Natural killer cell treated with Interleukin-12 subunit alpha and Interleukin-12 subunit beta and Interleukin-15 and Interleukin-18, amount 100 ng/mL, for 72 hours (primary cell): ENCODE measurements at places on chromosomes 5 and 9.

DNA sequence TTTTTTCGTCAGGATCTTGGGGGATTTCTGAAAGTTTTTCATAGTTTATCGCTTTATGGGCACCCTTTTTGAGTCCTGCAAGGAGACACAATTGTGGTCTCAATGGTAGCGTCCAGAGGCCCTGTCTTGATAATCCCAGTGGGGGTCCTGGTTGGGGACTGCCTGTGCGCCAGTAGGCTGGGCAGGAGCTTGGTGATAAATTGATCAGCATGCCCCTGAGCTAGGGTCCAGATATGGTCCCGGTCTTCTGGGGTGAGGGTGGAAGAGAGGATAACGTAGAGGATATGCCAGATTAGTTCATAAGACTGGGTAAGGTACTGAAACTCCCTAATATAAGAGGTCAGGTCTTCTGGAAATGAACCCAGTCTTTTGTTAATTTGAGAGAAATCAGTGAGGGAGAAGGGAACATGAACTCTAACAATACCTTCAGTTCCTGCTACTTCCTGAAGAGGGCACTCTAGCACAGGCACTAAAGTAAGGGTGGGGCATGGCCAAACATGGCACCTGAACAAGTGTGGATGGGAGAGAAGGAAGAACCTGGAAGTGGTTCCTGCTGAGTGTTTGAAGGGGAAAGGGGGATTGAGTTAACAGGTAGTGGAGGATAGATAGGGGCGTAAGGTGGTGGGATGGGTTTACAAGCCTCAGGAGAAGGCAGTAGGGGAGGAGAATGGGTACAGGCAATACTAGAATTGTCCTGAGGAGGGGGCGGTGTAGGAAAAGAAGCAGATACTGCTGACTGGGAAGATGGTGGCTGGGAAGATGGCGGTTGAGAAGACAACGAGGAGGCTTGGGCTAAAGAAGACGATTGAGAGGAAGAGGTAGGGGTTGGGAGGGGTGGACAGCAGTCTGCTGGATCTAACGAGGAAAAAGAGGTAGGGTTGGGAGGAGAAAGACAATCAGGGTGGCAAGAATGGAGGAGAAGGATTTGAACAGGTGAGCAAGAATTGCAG lies 33.8 kb upstream of the ANXA2R start:
- no peak for DNase-seq

GRCh38 chr9:27304521-27304920 lies 7.6 kb upstream of the EQTN start:
- no peak for DNase-seq

DNA sequence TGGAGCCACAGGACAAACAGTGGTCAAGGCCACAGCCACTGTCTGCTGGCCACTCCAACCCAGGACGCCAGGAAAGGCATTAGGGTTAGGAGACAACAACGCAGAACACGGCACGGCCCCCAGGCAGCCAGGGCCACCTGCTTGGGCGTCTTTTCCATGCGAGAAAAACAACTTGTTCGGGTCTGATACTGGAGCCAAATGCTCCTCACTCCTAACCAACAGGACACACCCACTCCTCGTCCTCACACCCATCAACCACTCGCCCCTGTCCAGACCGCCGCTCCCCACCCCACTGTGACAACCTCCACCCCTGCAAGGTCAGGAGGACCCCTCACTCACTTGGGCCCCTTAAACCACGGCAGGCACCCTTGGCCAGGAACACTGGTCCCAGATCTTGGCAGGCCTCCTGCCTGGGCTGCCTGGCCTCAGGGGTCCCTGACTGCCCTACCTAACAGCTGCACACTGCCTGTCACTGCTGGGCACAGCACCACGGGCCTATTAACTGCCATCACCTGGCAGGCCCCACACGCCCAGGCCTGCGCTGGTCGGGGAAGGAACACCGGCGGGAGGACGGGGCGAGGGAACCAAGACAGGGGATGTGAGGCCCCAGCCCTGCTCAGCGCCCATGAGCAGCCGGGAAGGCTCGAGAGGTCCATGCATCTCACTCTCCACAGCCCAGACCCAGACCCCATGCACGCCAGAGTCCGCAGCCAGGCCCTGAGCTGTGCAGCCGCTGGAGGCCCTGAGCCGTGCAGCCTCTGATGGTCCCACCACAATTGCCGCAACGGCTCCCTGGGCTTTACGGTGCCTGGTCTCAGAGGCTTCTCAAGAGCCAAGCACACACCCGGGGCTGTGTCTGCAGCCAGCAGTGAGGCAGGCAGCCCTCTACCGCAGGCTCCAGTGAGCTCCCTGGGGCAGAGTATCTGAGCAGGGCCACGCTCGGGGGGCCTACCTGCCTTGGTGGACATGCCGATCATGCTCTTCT lies 13.8 kb downstream of the CLPTM1L start:
- peak; percentile 54 for DNase-seq

- no peak for DNase-seq
These were observed 41.0 kb upstream of the HCN1 start for GRCh38 chr5:45737153-45737552.

DNA sequence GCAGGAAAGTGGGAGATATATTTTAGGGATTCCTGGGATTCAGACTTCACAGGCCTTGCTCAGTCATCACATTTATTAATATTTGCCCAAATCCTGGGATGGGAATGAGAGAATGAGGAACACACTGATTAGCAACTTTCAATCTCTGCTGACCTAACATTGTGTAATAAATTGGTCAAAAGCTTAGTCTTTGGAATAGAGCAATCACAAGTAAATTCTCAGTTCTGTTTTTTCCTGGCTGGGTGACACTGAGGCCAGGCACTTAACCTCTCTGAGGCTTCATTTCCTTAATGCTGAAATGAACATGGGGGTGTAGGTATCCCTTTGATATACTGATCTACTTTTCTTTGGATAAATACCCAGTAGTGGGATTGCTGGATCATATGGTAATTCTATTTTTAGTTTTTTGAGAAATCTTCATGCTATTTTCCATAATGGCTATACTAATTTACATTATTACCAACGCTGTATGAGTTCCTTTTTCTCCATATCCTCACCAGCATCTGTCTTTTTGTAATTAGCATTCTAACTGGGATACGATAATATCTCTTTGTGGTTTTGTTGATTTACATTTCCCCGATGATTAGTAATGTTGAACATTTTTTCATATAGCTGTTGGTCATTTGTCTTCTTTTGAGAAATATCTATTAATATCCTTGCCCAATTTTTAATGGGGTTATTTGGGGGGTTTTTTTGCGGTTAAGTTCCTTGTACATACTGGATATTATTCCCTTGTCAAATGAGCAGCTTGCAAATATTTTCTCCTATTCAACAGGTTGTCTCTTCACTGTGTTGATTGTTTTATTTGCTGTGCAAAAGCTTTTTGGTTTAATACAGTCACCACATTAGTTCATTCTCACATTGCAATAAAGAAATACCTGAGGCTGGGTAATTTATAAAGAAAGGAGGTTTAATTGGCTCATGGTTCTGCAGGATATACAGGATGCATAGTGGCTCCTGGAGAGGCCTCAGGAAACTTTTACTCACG lies 36.8 kb upstream of the NIPBL start:
- no peak for DNase-seq

- DNase-seq: no peak
These were observed 97.6 kb downstream of the BARX1 start for GRCh38 chr9:93857528-93857927.

DNA sequence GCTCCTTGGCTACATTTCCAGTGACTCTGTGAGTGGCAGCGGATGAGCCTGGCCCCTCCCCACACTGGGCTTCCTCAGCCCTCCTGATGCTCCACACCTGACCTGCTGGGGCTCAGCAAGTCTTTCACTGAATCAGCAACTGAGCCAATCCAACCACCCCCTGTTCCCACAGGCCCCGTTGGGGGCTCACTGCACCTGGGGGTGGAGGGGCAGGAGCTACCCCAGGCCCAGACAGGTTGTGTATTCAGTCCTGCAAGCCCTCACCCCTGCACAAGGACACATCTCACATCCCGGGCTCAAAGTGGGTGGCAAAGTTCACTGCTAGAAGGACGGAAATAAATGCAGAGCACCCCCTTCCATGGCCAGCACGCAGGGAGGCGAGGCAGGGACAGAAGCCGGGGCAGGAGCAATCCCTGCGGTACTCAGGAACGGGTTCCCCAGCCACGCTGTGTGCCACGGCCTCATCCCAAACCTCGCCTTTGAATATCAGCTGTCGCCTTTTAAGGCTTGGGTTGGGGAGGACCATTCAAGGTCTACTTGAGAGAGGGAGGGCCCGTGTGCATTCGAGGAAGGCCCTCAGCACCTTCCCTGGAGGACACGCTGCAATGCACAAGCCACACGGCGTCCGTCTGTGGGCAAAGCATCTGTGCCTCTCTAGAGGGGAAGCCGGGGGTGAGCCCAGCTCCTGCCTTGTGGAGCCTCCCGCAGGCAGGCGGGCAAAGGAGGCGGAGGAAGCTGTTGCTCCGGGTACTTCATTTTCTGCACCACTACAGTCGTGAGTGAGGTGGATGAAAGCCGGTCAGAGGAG lies 75.0 kb upstream of the SARDH start:
- DNase-seq: no peak

GRCh38 chr9:79164406-79164805 lies 407.4 kb upstream of the TLE4 start:
- DNase-seq: no peak

DNA sequence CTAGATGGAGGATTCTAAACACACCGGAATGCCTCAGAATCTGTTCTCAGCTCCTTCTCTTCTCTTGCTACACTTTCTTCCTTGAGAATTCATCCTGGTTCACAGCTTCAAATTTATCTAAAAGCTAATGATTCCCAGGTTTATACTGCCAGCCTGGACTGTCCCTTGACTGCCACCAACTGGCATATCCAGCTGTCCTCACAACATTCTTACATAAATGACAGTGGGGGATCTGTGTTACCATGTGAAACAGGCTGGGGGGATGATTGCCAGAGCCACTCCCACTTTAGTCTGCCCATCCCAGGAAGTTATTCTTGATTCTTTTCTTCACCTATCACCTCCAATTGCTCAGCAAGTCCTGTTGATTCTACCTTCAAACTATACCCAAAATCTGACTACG lies 27.2 kb upstream of the ZFR start:
- no peak for DNase-seq

- no peak for DNase-seq
These were observed 971.3 kb upstream of the CDH18 start for GRCh38 chr5:20959347-20959746.

GRCh38 chr5:42927730-42928129 lies 112.4 kb downstream of the ANXA2R start:
- no peak for DNase-seq
